ENCODE measurements at places on chromosomes 5 and 9.

DNA sequence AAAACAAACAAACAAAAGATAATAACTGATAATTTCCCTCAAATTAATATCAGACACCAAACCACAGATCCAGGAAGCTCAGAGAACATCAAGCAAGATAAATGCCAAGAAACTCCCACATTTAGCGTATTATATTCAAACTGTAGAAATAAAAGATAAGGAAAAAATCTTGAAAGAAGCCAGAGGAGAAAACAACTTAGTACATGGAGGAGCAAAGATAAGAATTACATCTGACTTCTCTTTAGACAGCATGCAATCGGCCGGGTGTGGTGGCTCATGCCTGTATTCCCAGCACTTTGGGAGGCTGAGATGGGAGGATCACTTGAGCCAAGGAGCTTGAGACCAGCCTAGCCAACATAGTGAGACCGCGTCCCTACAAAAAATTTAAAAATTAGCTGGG lies 17.2 kb upstream of the MLANA start:
- DNase-seq = no peak

DNA sequence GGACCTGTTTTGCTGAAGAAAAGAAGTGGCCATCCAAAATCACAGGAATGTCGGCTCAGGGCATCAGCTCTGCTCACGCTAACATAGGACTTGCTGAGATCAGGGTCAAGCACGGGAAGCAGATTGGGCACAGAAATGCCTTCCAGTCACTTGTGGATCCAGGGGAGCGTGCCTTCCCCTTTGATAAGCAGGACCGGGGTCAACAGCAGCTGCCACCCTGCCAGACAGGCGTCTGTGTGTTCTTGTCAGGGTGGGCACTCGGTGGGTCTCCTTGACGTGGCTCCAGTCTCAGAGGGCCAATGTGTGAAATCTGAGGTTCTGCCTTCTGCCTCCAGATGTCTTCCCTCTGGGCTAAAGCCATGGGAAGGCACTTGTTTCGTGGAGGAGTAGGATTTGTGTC lies 313.7 kb upstream of the IRX4 start:
- DNase-seq = no peak

- DNase-seq = no peak
These were observed 356.8 kb upstream of the CHD1 start for GRCh38 chr5:99285606-99286005.

DNA sequence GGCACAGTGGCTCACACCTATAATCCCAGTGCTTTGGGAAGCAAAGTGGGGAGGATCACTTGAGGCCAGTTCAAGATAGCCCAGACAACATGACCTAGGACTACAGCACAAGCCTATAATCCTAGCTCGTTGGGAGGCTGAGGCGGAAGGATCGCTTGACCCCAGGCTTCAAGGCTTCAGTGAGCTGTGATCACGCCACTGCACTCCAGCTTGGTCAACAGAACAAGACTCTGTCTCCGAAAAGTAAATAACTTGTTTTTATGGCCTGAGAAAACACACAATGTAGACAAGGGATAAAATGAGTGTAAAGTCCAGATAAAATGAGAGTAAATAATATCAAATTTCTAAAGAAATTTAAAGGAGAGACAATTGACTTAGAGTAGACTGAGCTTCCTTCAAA lies 26.3 kb downstream of the SHLD3 start:
- no peak for DNase-seq

DNA sequence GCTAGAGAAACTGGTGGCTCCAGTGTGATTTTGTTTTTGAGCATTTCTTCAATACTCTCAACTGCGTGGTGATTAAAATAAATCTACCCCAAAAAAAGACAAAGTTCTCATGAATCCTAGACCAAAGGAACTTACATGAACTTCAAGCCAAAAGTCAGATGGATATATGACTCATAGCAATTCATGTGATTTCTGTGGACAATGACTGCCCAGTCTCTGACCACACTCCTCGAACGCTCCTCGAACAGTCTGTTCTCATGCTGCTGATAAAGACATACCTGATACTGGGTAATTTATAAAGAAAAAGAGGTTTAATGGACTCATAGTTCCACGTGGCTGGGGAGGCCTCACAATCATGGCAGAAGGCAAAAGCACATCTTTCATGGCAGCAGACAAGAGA lies 46.4 kb upstream of the CEP78 start:
- peak; percentile 56 for DNase-seq

GRCh38 chr5:35478856-35479682 lies 138.6 kb upstream of the SPEF2 start:
- DNase-seq = peak; percentile 38

DNA sequence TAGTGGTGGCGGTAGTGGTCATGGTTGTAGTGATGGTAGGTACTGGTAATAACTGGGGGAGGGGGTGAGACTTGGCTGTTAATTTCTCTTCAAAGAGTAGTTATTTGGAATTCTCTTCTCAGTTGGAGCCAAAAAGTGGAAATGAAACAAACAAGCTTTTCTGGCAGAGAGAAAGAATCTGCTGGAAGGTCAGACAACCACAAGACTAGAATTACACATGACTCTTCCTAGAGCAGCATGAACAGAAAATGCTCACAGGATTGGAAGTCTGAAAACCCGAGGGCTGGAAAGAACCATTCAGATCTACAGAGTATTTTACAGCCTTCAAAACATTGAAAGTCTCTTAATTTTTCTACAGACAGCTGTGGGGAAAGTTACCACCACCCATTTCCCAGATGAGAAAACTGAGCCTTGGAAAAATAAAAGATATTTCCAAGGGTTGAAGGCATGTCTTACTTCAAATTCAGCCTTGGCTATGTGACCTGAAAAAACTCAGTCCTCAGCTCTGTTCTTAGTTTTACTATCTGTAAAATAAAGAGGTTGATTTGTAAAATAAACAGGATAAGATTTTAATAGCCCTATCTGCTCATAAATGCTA lies 42.9 kb upstream of the TRIM32 start:
- DNase-seq = peak; percentile 69

DNA sequence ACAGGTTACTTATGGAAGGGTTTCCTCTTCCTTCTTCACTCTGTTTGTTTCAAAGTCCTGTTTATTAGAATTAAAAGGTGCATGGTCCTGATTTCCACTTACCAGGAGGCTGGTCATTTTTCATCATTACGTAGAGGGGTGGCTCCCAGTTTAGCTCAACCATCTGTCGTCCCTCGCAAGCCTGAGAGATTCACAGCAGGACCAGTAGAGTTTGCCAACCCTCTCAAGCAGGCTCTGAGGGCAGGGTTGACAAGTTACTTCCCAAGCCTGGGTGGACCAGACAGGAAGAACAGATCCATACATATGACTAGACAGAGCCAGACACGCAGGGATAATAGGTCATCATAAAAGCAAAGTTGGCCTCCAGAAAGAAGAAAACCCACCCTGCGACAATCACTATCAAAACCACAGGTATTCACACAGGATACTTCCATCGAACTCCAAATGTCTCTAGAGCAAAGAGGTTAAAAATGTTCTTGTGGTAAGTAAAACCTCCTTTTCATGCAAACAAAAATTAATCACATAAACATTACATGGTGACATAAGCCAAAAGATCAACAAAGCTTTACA lies 151.9 kb downstream of the ELAVL2 start:
- DNase-seq = peak; percentile 1

- peak; percentile 23 for DNase-seq
These were observed 20.7 kb upstream of the STARD4 start for GRCh38 chr5:111532886-111533582.

DNA sequence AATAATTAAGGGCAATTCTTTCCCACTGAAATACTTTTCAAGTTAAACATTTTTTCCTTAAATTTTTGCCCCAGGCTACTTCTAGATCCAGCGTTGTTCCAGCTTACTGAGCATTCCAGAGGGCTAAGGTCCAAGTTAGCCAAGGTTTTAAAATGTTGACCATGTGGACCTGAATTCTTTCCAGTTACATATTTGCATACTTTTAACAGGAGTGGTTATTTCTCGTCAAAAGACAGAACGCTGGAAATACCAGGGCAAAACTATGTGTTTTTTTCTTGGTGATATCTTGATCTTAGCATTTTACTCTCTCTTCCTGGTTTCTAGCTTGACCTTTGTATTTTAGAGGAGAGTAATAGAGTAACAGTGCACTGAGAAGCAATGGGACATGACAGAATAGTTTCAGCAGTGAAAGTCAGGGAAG lies 32.8 kb downstream of the TMC1 start:
- peak; percentile 84 for DNase-seq

DNA sequence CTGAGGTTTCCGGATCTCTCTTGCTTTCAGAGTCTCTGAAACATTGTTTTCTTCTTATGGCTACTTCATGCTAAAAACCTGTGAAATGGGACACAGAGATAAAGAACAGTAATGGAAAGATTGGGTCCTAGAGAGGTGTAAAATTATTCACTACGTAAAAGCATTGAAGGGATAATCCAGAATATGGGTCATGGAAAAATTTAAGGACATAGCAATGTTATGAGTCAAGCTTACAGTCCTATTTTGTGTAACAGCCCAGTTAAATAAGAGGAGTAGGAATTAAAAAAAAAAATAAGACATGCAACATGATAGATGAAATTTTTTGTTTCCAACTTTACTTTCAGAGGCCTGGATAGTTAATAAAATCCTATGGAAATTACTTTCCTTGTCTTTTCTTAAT lies 61.9 kb upstream of the ELL2 start:
- peak; percentile 81 for DNase-seq

Data from iris pigment epithelial cell (primary cell).